ENCODE measurements at places on chromosomes 5 and 9.

GRCh38 chr5:58711965-58712364 lies 129.1 kb downstream of the RAB3C start:
- DNase-seq: no peak

DNA sequence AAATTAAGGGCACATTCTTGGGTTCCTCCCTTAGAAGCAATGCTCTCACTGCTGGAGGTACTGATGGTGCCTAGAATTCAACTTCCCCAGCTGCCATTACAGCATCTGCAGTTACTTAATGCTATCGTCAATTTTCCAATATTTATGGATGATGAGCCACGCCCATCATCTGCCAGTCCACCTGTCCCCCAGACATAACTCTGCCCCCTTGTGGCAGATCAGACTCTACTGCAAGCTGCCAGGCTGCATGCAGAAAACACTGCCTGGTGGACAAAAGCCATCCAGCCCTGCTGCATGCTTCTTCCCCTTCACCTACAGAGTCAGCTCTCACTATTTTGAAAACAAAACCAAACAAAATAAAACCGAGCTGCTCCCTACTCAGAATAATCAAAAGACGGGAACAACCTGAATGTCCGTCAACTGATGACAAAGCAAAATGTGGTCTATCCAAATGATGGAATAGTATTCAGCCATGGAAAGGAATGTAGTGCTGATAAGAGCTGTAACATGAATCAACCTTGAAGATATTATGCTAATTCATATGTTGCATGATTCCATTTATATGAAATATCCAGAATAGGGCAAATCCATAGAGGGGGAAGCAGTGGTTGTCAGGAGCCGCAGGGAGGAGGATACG lies 66.4 kb downstream of the RETREG1 start:
- no peak for DNase-seq

- no peak for DNase-seq
Observed at GRCh38 chr5:171882118-171882517, 96.5 kb downstream of the SMIM23 start.

DNA sequence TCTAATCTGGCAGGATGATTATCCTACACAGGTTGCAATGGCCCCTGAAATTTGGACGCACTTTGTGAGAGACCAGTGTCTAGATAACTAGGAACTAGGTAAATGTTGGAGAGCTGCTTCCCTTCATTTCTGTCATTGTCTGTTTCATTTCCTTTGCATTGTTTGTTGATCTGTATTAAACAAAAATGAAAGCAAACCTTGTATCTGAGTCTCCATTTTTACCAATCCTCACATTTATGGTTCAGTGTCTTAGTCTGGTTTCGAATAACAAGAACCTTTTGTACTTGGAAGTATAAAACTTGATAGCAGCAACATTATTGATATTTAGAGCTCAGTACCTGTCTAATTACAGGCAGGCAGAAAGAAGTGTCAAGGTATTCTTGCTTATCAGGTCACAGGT lies 105.5 kb downstream of the MRPS30 start:
- no peak for DNase-seq

DNA sequence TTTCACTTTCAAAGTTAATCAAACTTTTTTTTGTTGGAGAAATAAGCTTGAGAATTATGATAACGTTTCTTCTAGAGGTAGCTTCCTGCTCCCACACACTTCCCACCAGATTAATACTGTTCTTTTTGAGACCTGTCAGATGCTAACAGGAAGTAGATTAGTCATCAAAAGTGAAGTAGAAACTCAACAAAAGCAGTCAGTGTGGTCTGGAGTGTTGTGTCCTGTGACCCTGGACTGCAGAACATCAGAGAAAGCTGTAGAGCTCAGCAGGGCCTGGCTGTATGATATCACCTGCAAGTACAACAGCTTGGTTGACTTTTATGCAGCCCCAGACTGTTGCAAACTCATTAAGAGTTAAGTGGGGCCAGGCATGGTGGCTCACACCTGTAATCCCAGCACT lies 495.7 kb upstream of the CYLC2 start:
- DNase-seq: no peak

- DNase-seq: no peak
Observed at GRCh38 chr5:15371184-15371583, 128.8 kb upstream of the FBXL7 start.

GRCh38 chr9:109918339-109919163 lies 138.6 kb downstream of the PALM2AKAP2 start:
- DNase-seq: no peak

DNA sequence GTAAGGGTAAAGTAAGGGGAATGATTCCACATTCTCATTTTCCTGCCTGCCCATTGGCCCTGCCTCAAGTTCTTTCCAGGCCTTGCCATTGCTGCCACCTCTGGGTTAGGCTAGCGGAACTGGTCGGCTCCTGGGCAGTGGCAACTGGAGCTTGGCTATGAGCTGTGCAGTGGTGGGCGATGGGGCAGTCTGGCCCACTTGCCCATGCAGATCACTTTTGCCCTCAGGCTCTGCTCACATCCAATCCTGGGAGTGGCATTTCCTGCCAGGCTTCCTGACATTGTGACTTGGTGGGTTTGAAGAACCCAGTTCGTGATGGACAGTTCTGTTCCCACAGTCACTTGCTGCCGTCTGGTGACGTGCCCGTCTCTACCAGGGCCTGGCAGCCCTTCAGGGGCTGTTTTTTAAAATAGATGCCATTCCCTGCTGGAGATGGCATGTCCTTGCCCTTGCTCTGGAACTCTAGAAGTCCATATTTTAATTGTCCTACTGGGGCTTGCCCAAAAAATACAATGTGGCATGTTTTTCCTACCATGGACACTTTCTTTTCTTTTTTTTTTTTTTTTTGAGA lies 86.1 kb downstream of the FGF18 start:
- DNase-seq: no peak

DNA sequence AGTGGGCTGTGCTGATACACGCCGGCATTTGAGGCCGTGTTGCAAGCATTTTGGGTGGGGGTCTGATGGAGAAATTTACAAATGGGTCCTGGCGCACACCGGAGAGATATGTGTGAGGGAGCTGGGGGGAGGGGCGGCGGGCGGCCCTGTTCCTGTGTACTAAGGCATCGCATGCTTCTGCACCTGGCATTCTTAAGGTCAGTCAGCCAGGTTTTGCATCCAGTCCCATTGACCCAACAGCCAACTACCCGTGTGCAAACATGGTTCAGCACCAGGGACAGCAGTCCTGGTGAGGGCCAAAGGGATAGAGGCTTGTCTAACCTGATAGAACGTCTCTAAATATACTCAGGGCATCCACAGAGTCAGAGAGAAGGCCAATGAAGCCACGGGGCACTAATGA lies 839 bp downstream of the GABRG2 start:
- peak; percentile 50 for DNase-seq

GRCh38 chr9:137907776-137908175 lies 30.2 kb downstream of the CACNA1B start:
- DNase-seq: no peak

GRCh38 chr9:99722877-99723276 lies 98.8 kb upstream of the NR4A3 start:
- DNase-seq: no peak

GRCh38 chr5:140190872-140191218 lies 15.9 kb downstream of the CYSTM1 start:
- no peak for DNase-seq

- DNase-seq: no peak
Observed at GRCh38 chr9:136052991-136053756, 41.9 kb downstream of the NACC2 start.

DNA sequence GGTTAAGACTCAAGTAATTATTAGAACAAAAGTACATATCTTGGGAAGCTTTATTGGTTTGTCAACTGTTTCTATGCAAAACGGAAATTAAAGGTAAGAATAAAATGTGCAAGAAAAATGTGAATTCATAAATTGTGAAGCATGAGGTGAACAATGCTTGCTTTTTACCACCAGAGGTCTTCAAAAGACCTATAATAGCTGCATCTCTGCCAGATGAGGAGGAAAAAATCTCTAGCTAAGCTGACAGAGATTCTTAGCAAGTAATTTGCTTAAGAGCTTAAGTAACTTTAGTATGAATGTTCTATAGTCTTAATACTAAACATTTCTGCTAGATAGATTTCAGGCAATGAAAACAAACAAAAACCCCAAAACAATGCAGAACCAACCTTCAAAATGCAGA lies 54.1 kb downstream of the MRPS30 start:
- DNase-seq: no peak

GRCh38 chr5:170342153-170342725 lies 44.7 kb upstream of the LCP2 start:
- DNase-seq: no peak

DNA sequence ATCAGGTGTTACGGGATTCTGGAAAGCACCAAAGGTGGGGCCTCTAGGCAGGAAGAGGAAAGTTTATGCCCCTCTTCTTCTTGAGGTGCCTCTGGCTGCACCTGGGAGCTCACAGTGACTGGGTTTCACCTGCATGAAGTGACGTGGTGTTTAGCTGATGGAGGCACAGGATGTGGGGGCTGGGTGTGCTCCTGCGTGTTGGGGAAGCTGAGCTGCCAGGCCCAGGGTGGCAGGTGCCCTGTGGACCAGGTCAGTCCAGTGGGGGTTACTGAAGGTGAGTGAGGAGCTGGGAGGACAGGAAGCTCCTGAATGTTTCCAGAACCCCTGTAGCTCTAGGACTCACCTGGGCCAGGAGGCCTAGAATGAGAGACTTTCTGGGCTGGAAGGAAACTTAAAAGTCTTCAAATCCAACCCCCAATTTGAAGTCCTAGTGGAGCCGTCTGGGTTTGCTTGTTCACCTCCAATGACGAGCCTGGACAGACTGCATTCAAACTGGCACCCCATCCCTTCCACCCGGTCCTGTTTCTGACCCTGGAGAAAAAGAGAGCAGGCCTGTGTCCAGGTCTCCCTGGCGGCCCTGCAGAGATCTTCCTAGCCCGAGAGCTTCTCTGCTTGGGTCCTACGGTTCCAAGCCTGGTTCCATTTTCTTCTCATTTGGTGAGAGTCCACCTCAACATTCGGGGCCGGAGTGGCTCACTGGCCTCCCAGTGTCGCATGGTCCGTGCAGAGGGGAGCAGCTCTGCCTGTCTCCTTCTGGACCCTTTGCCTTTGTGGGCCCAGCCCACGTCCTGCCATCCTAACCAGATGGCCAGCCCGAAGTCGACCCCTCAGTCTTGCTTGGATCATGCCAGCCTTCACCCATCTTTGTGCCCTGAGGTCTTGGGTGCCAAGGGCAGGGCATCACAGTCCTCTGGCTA lies 22.3 kb downstream of the TRAF1 start:
- no peak for DNase-seq

DNA sequence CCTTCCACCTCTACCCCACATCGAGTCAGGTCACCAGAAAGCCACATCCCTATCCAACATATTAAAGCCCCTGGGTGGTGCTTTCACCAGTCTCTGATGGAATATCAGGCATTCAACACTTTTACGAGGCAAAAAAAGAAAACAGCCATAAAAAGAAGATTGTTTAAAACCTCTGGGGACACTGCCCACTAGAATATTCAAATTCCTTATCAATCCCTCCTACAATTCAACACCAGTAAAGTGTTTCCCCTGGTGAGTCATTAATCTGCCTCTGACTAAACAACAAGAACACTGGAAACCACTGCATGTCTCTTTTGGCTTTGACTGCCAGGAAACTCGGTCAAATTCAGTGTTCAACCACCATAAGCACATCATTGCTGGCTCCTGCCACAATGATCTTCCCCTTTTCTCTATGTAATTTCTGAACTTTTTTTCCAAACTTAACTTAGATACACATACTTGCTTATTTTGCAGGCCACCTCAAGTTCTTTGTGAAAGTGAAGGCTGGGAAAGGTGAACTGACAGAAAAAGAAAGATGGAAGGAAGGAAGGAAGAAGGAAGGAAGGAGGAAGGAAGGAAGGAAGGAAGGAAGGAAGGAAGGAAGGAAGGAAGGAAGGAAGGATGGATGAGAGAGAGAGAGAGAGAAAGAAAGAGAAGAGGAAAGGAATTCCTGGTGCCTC lies 105.3 kb downstream of the PAX5 start:
- no peak for DNase-seq

GRCh38 chr9:77807281-77807683 lies 159.2 kb upstream of the GNA14 start:
- peak; percentile 5 for DNase-seq

GRCh38 chr9:19465586-19466279 lies 56.9 kb downstream of the ACER2 start:
- DNase-seq: no peak

DNA sequence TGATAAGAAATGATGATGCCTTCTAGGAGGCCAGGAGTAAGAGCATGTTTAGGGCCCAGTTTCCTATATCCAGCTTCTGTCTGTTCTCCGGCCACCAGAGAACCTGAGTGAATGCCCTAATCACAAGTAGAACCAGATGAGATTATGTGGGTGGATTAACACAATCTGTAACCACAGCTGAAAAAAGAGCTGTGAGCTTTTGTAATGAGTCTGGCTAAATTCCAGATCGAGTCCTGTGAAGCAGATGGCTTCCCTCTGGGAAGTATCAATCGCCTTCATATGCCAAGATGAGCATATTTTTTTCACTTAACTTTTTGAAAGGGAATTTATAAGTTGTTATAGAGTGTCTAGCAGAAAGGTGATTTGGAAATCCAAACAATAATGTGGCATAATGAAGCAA lies 99.8 kb downstream of the NNT start:
- no peak for DNase-seq

- DNase-seq: no peak
Observed at GRCh38 chr9:70079417-70080037, 35.9 kb downstream of the MAMDC2 start.

DNA sequence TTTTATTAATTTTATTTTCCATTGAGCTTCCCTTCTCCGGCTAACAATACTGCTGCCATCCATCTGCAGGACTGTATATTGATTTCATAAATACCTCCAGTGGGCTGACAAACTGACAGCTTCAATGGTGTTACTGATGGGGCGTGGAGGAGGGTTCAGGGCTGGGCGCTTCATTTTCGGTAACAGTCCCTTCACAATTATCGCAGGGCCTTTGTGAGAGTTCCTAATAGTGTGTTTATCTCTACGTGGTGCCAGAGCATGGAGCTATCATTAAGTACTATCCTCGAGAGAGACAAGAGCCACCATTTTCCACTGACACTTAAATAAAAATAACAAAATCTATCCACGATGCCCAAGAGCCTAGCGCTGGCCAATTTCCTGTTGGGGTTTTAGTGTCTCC lies 307.0 kb upstream of the PANK3 start:
- DNase-seq: no peak

GRCh38 chr9:126437701-126438100 lies 111.1 kb downstream of the MVB12B start:
- no peak for DNase-seq

DNA sequence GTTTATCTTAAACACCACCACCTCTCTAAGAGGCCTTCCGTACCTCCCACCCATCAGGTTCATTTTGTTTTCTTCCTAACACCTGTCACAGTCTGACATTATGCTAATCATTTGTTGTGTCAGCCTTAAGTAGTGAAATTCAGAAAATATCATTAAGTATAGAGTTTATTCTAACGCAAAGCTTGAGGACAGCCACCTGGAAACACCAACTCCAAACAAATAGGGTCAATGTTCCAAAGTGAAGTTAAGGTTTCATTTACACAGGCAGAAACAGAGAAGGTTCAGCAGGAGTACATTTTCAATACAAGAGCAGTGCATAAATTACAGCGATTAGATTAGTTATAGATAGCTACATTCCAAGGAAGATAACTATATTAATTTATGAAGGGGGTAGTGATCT lies 1.3 kb upstream of the SMC5 start:
- DNase-seq: no peak

GRCh38 chr5:3320317-3320875 lies 275.2 kb upstream of the IRX1 start:
- no peak for DNase-seq

GRCh38 chr9:107422189-107423185 lies 67.1 kb downstream of the KLF4 start:
- DNase-seq: no peak
